ENCODE measurements at places on chromosomes 4 and X. TPM values are rescaled to one million over a fixed set of nuclear protein-coding genes. Genes with fewer than 3 reads are reported as not detected.

VCX2 gene
- total RNA-seq = not detected

- DNase-seq = peak; percentile 2
Observed at GRCh38 chr4:70269674-70270073, 27.3 kb downstream of the CSN3 start.

RTL3 gene
- total RNA-seq = not detected

GRCh38 chrX:56233100-56233499 is 944 bp downstream of the KLF8 start:
- no peak for DNase-seq

- DNase-seq = no peak
Observed at GRCh38 chr4:112322866-112323265, 25.7 kb downstream of the ALPK1 start.

GRCh38 chr4:111323916-111324315 is 701.0 kb upstream of the PITX2 start:
- DNase-seq = no peak

DNA sequence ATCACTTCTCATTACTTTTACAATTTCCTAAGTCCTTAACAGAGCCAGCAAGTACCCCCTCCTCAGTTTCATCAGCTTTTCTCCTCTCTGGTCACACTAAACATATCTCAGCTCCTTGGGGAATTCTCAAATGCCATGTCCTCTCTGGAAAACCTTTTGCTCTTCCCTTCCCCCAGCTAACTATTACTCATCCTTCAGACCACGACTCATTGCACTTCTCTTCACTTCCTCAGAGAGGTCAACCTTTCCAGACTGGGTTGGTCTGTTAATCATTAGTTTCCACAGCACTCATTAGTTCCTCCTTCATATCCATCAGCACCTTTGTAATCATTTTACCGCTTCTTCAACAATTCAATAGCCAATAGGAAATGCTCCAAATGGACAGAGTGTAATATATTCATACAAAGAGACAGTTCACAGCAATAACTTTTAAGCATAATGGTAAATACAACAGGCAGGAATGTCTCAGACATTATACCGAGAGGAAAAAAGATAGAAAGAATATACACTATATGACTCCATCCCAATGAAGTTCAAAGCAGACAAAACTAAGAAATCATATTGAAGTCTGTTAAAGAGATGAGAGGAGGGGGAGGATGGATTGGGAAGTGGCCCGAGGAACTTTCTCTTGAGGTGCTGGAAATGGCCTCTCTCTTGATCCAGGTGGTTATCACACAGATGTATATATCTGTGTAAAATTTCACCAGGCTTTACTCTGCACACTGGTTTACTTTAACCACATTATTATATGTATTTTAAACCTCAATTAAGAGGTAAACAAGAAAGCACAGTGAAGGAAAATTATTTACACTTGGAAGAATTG is 39.6 kb downstream of the DDX60L start:
- peak; percentile 93 for DNase-seq

DNA sequence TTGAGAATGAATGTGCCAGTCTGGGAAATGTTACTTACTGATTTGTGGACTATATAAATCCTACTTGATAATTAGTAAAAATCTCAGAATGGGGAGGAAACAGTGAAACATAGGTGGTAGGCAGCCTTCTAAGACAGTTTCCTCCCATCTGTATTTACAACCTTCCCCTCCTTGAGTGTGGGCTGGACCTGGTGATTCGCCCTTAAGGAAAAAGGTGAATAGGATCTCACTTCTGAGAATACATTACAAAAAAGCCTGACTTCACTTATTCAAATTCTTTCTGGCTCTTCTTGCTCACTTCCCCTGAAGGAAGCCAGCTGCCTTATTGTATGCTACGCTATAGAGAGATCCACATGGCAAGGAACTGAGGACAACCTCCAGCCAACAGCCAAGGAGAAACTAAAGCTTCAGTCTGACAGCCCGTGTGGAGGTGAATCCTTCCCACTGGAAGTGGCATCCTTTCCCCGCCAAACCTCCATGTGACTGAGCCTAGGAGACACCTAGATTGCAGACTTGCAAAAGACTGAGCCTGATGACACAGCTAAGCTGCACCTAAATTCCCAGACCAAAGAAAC is 585.0 kb downstream of the STPG2 start:
- no peak for DNase-seq

DNA sequence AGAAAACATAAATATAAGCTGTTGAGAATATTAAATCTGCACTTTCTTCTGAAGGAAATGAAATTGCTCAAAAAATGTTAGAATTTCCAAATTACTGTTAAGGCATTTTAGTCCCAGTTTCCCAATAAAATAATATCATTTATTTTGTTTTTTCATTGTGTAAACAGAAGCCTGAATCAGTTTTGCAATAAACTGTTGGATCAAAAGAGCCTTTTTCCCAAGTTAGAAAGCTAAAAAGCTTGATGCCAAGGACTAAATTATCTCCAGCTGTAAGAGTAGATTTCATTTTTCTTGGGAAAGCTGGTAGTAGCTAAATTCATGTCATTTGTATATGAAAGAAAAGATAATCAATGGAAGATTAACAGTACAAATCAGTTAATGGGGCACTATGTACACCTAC is 95.8 kb downstream of the RNF150 start:
- DNase-seq = no peak

GRCh38 chrX:150365051-150365989 is 2.2 kb downstream of the MAMLD1 start:
- DNase-seq = peak; percentile 71

GRCh38 chr4:167100120-167100519 is 134.2 kb downstream of the SPOCK3 start:
- peak; percentile 37 for DNase-seq

GRCh38 chr4:128371001-128371777 is 83.6 kb upstream of the PGRMC2 start:
- no peak for DNase-seq

- no peak for DNase-seq
Observed at GRCh38 chr4:139200506-139200905, 23.5 kb upstream of the ELF2 start.

DNA sequence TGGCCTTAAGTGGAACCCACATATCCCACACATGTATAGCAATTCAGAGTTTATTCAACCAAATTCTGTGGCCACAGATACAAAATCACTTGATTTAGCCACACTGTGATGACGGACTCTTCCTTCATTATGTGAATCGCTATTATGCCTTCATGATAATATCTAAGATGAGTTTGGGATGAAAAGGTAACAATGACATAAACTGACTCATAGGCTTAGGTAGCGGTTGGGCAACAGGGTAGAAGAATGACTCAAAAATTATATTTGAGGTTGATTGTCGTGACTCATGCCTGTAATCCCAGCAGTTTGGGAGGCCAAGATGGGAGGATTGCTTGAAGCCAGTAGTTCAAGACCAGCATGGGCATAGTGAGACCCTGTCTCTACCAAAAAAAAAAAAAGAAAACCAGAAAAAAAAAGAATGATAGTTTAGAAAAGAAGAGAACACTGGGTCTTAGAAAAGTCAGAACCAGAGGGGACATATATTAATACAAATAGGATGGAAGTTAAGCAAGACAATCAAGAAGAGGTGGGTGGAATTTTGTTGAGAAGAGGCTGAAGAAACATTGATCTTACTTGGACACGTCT is 70.4 kb upstream of the USP9X start:
- DNase-seq = no peak

GRCh38 chr4:123479944-123480343 is 83.3 kb downstream of the SPRY1 start:
- DNase-seq = peak; percentile 26

- no peak for DNase-seq
Observed at GRCh38 chr4:142512161-142512560, 333.9 kb downstream of the INPP4B start.

KCNIP4 gene
- not detected for total RNA-seq

DCLK2 gene
- total RNA-seq = 29.7 TPM

DNA sequence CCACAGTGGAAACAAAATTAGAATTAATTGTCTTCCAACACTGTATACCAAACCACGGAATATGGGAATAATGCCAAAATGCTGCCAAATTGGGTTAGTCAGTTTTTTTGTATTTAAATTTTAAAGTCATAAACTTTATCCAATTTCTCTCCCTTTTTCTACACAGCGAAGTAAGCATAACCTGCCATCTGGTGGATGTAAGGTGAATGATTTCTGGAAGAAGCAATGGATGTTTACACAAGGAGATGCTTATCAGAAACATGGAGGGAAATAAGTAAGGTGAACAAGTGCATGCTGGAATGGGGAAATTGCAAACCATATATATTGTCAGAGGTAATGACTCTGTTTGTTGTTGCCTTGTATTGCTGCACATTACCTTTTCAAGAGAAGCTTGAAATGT is 691.9 kb downstream of the TECRL start:
- DNase-seq = peak; percentile 28

DNA sequence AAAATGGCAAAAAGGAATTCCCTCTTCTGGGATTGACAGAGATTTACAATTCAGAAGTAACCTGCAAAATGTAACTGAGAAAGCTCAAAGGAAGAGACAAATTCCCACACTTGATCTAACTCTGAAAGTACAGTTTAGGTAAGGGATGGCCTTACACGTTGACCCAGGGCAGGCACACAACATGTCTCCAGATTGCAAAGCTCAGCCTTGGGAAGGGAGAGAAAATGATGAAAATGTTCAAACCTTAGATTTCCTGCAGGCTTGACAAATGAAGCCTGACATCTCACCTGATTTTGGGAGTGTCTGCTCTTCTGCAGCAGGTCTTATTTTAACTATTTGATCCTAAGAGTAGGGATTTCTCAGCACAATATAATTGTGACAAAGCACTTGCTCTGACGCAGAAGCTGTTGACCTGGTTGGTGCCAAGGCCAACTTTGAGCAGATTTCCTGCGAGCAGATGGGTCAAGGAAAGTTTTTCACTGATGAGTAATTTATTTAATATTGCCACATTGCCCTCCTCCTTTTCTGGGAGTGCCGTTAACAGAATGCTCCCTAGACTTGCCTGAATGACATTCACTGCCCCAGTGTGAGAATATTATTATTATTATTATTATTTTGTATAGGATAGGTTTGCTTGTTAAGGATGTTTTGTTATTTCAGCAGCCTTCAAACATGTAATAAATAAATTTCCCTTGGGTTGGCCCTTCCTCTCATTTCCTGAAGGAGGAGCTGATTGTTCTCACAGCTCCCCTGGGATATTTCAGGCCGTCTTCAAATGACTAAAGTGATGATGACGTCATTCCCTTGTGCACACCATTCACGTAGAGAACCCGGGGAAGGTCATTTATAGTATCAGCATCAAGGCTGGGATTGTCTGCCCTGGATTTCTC is 157.1 kb downstream of the VEGFC start:
- peak; percentile 24 for DNase-seq

DNA sequence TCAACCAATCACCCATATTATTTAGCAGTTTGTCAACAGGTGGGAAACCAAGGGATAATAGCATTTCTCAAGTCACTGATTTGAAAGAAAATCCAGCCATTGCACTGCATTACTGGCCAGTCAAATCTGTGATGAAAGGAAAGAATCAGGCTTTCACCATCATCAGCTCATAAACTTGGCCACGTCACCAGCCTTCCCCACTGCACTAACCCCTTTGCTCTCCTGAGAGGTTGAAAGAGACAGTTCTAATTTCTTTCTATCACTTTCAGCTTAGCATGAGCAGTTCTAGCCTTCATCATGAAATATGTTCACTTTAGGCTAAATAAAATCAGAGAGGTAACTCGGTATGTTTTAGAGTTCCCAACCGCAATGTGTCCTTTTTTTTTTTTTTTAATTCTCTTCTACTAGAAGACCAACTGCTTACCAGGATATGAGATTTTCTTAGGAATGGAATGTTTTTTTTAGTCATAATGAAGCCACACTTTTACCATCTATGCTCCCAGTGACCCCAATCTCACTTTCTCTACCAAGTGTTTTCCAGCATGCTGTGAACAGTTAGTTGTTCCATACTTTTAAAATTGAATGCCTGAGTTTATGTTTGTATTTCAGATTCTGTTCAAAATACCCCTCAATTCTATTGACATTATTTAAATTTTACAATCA is 55.7 kb upstream of the SLC7A11 start:
- no peak for DNase-seq

- DNase-seq = no peak
Observed at GRCh38 chr4:109816894-109817293, 1.3 kb downstream of the GAR1 start.

GRCh38 chr4:40206426-40206825 is 9.6 kb downstream of the RHOH start:
- DNase-seq = no peak

KLF3 gene
- total RNA-seq = 5.7 TPM

PAK3 gene
- total RNA-seq = not detected

ARHGEF38 gene
- total RNA-seq = not detected

RHOXF1 gene
- total RNA-seq = not detected

PFKFB1 gene
- total RNA-seq = not detected

- DNase-seq = no peak
Observed at GRCh38 chrX:71653344-71653743, 14.0 kb upstream of the LOC101059915 start.

PPP2R2C gene
- 38.9 TPM for total RNA-seq

RELL1 gene
- 50.5 TPM for total RNA-seq

DNA sequence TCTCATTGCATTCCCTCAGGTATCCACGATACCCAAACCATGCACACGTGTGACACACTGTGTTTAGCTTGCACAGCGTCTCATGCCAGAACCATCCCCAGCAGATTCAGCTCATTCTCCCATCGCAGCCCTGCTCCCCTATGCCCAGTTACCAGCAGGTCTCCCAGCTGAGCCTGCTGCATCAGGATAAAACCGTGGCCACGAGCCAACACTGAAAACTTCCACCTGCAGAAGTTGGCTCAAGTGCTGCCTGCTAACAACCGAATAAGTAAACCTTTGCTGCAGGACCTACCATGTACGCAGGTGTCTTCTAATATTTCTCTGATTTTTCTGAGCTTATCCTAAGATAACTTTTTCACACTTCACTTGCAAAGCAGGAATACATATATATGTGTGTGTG is 120.4 kb upstream of the STS start:
- DNase-seq = no peak

DNA sequence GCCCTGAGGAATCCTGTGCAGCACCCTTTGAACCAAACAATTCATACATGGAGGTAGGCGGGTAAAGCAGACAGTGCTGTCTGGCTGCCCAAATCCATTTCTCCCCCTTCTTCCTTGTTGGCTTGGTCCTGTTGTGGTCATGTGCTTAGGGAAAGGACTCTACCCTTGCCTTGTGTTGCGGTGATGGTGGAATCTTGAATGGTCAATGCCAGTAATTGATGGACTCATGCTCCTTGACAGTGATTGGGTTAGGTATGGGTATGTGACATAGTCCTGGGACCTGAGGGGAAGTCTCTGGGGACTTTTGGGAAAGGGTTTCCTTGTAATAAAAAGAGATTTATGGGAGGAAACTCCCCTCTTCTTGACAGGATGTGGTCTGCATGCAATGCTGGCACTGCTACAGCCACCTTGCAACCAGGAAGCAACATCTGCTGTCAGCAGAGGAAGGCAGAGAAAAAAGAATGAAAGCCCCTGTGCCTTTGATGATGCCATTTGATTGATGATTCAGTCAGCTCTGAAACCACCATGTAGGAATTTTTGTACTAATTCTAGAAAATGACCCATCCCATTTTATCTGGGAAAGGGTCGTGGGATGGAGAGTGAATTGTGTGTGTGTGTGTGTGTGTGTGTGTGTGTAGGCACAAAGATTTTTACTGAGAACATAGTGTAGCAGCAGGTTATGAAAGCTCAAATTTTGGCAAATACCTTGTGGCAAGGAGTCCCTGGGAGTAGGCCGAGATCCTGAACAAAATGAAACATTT is 30.0 kb upstream of the HUWE1 start:
- DNase-seq = no peak

SNCA gene
- total RNA-seq = 10.5 TPM

- no peak for DNase-seq
Observed at GRCh38 chrX:132677233-132677716, 188.4 kb upstream of the MBNL3 start.

Measured in Caki2 (cell line).